Right ventricle myocardium inferior (tissue), 1 donor: ENCODE measurements at places on chromosomes 4 and X.

- DNase-seq, result no peak
Observed at GRCh38 chrX:153568451-153569011, 30.4 kb downstream of the CCNQ start.

DNA sequence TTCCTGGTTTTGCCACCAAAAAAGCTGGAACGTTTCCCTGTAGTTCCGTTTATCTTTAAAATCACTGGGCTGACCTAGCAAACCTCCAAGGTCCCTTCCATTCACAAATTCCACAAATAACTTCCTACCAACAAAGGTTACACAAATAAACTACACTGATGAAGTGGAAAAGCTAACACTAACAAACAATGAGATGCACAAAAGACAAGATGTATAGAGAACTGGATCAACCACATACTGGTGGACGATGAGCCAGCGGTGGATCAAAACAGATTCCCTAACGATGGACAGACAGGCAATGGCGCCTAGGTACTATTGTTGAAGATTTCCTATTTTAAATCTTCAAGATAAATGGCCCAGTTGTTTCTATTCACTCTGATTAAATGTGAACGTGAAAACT, 15.5 kb downstream of the AFAP1 start:
- no peak for DNase-seq

- DNase-seq, result no peak
Observed at GRCh38 chr4:60396341-60397049, 803.6 kb upstream of the ADGRL3 start.

GRCh38 chr4:78410676-78411075, 140.9 kb upstream of the ANXA3 start:
- DNase-seq, result no peak

DNA sequence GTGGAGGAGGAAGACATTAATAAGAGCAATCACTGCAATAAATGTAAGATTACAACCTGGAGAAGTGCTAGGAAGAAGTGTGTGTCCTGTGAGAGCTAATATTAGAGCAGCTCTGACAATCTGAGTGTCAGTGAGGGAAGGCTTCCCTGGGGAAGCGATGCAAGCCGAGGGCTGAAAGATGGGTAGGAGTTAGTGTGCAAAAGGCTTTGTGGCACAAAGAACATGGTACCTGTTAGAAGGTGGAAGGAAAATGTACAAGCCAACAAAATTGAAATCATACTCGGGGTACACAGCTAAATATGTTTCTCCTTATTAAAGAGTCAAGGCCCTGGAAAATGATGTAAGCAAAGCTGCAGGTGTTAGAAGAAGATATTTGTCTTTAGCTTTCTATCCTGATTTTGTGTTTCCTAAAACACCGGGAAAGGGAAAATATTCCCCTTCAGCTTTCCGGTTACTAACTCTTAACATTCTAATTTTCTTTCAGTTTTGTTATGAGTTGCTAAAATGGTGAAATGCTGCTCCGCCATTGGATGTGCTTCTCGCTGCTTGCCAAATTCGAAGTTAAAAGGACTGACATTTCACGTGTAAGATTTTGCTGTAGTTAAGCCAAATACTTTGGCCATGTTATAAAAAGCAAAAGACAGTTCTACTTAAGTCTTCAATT, 808 bp downstream of the THAP6 start:
- no peak for DNase-seq

GRCh38 chr4:176048631-176049030, 17.0 kb upstream of the WDR17 start:
- no peak for DNase-seq

- DNase-seq, result no peak
Observed at GRCh38 chr4:188688956-188689355, 549.7 kb downstream of the TRIML1 start.

- no peak for DNase-seq
Observed at GRCh38 chr4:5156682-5157081, 105.4 kb downstream of the STK32B start.

DNA sequence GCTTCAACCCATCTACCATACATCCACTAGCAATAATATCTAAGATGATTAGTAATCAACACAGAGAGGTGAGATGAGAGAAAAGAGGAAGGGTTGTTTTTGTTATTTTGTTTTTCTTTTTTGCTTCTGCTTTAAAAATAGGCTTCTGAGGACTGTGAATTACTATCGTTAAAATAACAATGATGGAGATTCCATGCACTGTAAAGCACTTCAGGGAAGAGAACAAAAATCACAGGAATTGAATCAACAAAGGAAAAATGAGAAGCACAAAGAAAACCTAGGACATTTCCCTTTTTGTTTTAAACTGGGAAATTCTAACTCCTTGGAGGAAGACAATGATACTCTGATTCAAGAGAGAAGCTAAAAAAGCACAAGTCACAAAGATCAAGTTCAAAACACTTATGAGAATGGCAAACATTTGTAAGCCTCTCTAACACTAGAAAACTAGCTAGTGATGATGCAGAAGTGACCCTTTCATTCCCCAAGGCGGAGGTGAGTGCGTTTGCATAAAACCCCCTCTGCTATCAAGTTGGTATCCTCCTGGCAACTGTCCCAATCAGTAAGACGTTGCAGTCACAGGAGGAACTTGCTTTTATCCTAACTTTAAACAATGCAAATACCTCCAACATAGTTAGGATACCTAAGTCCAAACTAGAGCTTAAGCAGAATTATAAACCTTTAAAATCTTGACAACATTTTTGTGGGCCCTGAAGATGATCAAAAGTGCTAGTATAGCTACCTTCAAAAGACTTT, 308.5 kb downstream of the CAMK2D start:
- no peak for DNase-seq

DNA sequence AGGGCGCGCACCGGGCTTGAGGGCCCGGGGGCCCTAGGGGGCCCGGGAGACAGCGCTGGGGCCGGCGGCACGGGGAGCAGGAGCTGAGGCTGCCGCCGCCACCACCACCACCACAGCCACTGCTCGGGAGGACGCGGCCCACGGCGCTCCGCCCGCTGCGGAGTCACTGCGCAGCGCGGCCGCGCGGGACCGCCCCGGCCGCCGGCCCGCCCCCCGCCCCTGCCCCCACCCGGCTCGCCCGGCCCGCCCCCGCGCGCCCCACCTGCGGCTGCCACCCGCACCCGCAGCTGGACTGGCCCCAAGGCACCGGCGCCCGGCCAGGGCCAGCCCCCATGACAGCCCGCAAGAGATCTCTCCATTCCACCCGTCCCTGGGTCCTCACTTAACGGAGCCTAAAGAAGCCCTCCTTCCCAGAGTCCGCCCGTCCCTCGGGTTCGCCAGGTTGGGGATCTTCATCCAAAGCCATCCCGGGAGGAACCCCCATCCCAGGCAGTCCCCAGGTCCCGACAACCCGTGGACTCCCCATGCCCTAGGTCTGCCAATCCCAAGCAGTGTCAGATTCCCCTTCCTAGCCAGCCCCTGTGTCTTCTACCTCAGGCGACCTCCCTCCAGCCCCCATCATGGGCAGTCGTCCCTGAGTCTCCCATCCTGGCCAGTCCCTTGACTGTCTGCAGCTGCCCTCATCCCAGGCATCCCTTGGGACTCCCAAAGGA, 40.0 kb upstream of the IQSEC2 start:
- no peak for DNase-seq

- peak; percentile 74 for DNase-seq
Observed at GRCh38 chr4:123599920-123600810, 203.6 kb downstream of the SPRY1 start.

DNA sequence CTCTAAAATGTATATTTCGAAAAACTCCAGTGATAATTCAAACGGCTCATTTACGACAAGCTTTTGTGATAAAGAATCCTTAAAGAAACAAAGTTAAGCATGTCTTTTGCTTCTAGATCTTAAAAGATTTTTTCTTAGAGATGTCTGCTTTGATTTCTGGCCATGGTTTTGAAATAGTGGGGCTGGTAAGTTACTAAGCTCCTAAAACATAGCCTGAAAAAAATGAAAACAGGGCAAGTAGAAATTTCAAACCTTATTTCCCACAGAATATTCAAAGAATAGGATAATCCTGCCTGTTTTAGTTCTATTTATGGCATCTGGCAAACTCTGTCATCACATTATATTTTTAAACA, 318.3 kb downstream of the ARHGAP24 start:
- DNase-seq, result no peak

DNA sequence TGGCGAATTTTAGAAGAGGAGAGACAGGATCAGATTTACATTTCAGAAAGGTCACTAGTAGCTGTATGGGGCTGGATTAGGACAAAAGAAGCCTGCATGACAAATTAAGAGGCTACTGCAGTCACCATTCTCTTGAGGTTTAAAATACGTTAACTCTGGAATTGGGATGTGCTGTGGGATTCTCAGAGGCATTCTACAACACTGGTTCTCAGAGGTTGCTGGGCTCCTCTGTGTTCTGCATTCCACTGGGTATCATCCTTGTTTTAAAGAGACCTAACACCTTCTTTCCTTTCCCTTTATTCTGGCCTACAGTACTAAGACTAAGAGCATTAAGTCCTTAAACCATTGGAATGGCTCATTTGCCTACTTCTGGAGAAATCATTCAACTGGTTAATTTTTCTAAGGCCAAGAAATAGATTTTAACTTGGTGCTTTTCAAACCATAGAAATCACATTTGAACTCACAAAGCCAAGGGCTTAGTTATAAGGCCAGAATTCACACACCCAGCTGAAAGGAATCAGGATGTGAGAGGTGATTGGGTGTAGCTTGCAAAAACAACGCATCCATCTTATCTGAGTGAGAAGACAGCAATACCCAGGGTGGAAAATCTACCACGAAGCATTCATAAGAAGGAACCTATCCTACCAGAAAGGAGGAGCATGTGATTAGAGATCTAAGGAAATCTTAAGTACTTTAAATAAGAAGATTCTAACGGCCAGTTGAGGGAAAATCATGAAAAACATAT, 116.6 kb downstream of the SHISA3 start:
- DNase-seq, result no peak

DNA sequence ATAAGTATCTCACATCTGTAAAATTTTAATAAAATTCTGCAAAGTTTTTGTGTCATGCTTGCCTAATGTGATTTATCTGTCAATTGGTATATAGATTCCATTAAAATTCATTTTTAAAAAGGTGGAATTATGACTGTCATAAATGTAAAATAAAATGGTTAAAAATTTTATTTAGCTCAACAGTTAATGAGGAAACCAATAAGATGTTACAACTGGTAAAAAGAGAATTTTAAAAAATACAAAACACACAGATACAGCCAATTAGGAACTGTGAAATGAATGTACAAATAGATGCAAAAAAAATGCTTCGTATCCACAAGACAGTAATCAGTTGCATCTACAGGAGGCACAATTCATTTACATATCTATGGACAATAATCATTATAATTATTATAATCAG, 297.6 kb downstream of the IL1RAPL1 start:
- no peak for DNase-seq

GRCh38 chr4:122793811-122794210, 32.8 kb upstream of the FGF2 start:
- no peak for DNase-seq

GRCh38 chrX:97895751-97896150, 1012.0 kb downstream of the RPA4 start:
- DNase-seq, result no peak

GRCh38 chr4:53315300-53315699, 50.6 kb downstream of the SCFD2 start:
- DNase-seq, result no peak

GRCh38 chr4:189084671-189085070, 856.0 kb upstream of the FRG1 start:
- no peak for DNase-seq

GRCh38 chr4:42519803-42520417, 122.6 kb downstream of the SHISA3 start:
- DNase-seq, result no peak
